ENCODE measurements at places on chromosomes 5 and 9.

- no peak overlapping the region for H3K4me3 ChIP-seq
- H3K27me3 ChIP-seq, result no peaks in the 10 kb centered on the region
- H3K27ac ChIP-seq, result no peak overlapping the region
- H3K4me1 ChIP-seq, result no peaks in the 10 kb centered on the region
These were observed 35.2 kb downstream of the YIPF5 start for GRCh38 chr5:144135113-144135762.

- no peak overlapping the region for H3K4me3 ChIP-seq
- H3K4me1 ChIP-seq, result no peaks in the 10 kb centered on the region
- no peak for DNase-seq
- H3K36me3 ChIP-seq, result no peaks in the 10 kb centered on the region
- H3K27ac ChIP-seq, result no peak overlapping the region
- no peaks in the 10 kb centered on the region for H3K27me3 ChIP-seq
These were observed 45.2 kb upstream of the CKMT2 start for GRCh38 chr5:81187885-81188284.

- H3K4me1 ChIP-seq, result no peaks in the 10 kb centered on the region
- H3K4me3 ChIP-seq, result no peak overlapping the region
- DNase-seq, result peak; percentile 88
These were observed 19.3 kb upstream of the CAMSAP1 start for GRCh38 chr9:135926402-135927194.

GRCh38 chr5:1508659-1509290, 15.0 kb downstream of the LPCAT1 start:
- H3K4me3 ChIP-seq, result no peak overlapping the region
- peaks cover 16% of the 10 kb centered on the region for H3K36me3 ChIP-seq
- DNase-seq, result peak; percentile 68
- no peak overlapping the region for H3K27ac ChIP-seq

DNA sequence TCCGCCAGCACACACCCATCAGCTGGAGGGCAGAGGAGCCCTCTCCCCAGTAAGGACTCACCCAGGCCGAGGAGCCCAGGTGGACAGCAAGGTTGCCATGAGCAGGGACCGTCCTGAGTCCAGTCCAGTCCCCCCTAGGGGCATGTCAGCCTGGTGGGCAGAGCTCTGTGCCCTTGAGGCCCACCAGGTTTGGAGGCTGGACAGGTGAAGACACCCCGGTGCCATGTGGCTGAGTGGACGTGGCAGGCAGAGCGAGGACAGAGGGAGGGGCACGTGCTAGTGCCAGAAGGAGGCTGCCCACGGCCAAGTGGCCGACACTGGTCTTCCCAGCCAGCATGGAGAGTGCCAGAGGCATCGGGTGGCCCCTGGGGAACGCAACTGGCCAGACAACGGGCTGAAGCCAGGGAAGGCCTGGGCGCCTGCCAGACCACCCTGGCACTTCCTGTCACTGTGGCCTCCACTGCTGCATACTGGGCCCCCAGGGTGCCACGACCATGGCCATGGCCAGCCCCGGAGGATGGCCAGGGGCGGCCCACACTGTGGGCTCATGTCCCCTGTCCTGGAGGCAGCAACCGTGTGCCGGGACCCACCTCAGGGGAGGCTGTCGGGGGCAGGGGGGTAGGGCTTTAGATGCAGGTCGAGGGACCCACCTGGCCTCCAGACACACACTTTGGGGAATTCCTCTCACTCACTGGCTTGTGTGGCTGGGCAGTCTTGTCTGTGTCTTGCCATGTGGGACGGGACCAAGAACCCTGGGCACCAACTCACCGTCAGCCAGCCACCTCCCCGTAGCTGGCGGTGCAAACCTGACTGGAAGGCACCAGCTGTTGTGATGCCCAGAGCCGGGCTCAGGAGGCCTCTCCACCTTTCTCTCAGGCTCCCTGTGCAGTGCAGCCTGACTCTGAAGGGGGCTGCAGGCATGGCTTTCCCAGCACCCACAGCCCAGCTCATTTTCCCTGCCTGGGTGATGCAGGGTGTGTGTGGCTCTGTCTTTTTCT, 42.3 kb upstream of the LPCAT1 start:
- no peak overlapping the region for H3K27ac ChIP-seq
- no peaks in the 10 kb centered on the region for H3K36me3 ChIP-seq
- no peak for DNase-seq
- no peaks in the 10 kb centered on the region for H3K27me3 ChIP-seq
- no peak overlapping the region for H3K4me3 ChIP-seq

Data from fibroblast of lung (primary cell).